Non-pigmented ciliary epithelial cell (primary cell): ENCODE measurements at places on chromosomes 7 and 10.

DNA sequence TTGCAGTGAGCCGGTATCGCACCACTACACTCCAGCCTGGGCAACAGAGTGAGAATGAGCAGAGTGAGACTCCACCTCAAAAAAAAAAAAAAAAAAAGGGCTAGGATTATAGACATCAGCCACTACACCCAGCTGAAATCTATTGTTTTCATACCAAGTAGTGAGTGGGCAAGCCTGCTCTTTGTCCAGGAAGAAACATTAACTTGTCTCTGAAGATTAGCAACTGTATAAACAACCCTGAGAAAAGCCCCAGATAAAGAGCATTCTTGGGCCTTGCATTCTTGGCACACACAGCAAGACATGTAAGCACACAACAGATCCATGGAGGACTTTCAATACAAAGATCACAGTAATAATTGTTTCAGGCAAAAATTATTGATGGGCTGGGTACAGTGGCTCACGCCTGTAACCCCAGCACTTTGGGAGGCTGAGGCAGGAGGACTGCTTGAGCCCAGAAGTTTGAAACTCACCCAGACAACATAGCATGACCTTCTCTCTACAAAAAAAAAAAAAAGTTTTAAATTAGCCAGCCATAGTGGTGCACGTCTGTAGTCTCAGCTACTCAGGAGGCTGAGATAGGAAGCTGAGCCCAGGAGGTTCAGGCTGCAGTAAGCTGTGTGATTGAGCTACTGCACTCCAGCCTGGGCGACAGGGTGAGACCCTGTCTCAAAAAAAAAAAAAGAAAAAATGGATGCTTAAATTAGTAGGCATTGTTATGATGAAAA, 4.4 kb downstream of the PSPH start:
- DNase-seq = peak; percentile 88

GRCh38 chr10:43712821-43713584, 64.3 kb upstream of the ZNF32 start:
- DNase-seq = no peak

- no peak for DNase-seq
Measured at GRCh38 chr7:18771834-18772566, 276.5 kb downstream of the HDAC9 start.

DNA sequence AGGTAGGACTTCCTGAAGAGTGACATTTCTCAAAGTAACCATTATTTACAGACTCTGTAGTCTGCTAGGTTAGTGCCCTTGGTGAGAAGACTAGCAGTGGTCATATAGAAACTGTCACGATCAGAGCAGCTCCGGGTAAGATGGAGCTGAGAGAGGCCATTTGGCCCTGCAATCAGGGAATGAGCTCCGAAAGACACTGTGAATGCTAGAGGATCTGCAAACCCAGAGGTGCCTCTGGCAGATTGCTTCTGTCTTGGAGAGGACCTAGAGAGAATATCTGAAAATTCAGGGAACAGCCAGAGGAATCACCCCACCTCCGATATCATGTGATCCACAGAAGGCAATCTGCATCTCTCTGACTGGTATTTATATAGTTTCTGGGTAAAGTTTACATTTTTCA, 246.9 kb upstream of the KMT2E start:
- DNase-seq = no peak

- DNase-seq = no peak
Measured at GRCh38 chr10:71882813-71883659, 32.0 kb upstream of the PSAP start.

DNA sequence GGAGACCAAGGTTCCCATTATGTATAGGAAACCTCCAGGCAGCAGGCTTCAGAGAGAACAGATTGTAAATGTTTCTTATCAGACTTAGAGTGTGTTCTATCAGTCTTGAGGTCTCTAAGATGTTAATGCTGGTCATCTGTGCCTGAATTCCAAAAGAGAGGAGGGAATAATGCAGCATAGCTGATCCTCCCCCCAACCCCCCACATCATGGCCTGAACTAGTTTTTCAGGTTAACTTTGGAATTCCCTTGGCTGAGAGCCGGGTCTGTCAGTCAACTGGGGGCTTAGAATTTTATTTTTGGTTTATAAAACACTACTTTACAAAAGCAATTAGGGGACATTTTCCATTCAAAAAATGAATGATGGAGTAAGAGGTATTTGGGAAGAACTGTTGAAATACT, 184.3 kb downstream of the NEBL start:
- no peak for DNase-seq

DNA sequence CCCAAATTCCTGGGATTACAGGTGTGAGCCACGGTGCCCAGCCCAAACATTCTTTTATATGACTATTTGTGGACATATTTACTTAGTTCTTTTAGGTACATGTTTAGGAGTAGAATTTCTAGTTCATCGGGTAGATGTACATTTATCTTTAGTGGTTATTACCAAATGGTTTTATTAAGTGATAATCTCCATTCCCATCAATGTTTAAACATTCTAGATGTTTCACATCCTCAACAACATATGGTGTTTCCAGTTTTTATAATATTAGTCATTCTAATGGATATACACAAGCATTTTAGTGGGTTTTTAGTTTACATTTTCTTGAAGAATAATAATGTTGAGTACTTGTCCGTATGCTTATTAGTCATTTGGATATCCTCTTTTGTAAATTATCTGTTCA, 131.7 kb downstream of the RTKN2 start:
- DNase-seq = peak; percentile 14
